ENCODE measurements at places on chromosomes 12 and 14.

DNA sequence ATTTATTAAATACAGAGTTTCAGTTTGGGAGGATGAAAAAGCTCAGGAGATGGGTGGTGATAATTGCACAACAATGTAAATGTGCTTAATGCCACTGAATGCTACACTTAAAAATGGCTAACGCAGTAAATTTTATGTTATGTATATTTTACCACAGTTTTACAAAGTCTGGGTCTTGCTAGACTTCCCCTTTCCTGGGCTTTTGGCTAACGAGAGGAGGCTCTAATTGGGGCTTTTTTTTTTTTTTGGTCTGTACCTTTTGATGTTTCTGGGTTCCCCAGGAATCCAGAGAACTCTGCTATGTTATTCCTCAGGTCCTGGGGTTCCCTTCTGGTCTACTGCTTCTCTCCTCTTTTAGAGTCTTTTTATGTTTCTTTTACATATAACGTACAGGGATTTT, 355.5 kb downstream of the CACNA1C start:
- DNase-seq = no peak

DNA sequence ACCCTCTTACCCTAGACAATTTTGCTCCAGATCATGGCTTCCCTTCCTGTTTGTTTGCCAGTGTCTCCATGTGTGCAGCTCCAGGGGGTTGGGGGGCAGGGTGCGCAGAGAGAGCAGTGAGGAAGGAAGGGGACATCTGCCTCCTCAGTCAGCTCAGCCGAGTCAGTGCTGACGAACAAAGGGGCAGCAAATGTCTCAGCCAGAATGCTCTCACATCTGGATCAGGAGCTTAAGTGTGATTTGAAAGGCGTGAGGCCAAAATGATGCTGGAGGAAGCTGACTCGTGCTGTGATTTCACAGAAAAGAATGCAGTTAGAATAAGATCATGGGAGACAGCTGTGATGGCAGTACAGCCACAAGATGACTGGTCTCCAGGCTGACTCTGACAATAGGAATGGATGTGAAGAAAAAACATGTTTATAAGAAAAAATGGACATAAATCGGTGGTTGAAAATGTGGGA, 27.1 kb upstream of the CDK17 start:
- no peak for DNase-seq

- DNase-seq = no peak
These were observed 14.3 kb upstream of the PTGER2 start for GRCh38 chr14:52299692-52300278.

- no peak for DNase-seq
These were observed 35.0 kb downstream of the ADGRD1 start for GRCh38 chr12:130988751-130989150.

DNA sequence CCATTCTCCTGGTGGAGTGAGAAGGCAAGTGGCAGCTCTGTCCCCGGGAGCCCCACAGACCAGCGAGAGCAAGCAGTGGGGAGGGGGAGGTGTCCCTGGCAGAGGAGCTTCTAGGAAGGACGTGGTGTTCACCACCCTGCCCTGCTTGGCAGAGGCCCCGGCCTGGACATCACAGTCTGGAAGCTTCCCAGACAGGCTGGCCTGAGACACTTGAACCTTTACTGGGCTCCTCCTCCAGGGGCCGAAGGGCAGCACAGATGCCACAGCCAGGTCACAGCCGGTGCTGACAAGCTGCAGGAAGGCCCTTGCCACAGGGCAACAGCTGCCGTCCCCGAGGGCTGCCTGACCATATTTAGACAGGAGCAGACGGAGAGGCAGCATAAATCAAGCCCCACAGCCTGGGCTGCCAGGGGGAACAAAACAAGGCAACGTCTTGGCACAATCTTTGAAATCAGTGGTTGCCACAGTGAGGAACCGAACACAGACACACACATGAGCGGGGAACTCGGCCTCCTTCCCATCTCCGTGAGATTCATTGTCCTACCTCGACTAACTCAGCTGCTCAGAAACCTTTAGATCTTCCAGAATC, 28.5 kb downstream of the PRIMA1 start:
- DNase-seq = no peak

GRCh38 chr12:113642672-113643071, 171.0 kb upstream of the LHX5 start:
- DNase-seq = no peak

GRCh38 chr14:30882431-30882830, 8.1 kb downstream of the COCH start:
- DNase-seq = no peak

- DNase-seq = no peak
These were observed 10.6 kb upstream of the MLXIP start for GRCh38 chr12:122067966-122068365.

GRCh38 chr12:96121271-96121711, 72.9 kb upstream of the ELK3 start:
- DNase-seq = no peak

- no peak for DNase-seq
These were observed 75.6 kb upstream of the SLC24A4 start for GRCh38 chr14:92247341-92247740.

DNA sequence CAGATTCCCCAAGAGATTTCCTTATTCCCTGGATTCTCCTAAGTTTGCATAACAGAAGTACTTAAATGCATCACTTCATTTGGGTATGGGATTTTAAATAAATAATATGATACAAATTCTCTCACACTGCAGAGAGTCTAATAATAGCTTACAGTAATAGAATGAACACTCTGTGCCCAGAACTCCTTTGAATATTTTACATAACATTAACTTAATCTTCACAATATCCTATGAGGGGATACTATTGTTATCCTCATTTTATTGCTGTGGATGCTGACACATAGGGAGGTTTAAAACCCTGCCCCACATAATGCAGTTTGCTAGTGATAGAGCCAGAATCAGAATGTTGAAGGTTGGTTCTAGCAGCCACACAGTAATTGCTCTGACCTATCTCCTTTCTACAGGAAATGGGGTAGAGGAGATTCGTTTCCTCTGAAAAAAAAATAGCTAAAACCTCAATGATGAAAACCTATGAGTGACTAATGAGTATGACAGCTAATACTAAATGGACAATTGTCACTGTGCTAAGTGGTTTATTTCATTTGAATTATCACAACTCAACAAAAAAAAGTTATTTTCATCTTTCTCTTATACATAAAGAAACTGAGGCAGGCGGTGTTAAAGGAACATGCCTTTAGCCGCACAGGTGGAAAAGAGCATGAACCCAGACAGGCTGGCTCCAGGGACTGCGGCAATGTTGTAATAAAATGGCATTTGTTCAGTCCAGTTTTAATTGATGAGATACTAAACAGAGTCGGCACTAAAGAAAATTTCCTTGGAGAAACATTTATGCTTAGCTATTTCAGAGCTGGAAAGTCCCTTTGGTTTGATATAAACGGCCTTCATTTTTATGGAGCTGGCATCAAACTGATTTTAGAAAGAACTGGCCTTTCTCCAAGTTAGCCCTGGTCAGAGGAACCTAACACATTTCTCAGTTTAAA, 880.9 kb downstream of the NRXN3 start:
- no peak for DNase-seq

DNA sequence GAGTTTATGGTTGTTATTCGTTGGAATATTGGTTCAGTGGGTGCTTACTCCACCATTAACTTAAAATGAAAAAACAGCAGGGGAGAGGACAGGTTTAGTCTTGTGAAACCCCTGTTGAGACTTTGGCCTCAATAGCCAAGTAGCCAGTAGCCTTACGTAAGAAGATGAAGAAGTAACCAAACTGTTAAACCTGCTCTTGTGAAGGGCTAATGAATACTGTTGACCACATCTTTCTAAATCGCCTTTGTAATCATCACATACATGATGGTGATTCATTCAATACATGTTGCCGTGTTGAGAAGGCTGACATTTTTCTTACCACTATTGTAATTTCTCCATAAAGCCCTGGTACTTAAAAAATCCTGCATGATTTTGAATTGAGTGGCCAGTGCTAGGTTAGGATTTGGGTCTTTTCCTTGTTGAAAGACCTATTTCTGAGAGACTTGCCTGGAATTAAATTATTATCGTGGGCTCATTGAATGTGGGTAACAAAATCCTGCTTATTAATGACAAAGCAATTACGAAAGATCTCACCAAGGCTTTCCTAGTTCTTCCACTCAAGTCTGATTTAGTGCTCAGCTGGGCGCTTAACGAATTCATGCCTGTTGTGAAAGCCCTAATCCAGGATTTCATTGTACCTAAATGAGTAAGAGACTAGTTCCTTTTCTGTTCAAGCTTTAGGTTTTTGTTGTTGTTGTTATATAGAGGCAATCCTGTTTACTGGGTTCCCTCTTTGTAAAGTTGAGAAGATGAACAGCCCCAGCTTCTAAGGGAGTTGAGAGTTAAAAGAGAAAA, 333.1 kb downstream of the FUT8 start:
- DNase-seq = no peak

GRCh38 chr12:80178846-80179245, 79.5 kb downstream of the OTOGL start:
- no peak for DNase-seq

- no peak for DNase-seq
These were observed 8.7 kb downstream of the KITLG start for GRCh38 chr12:88571543-88571942.

DNA sequence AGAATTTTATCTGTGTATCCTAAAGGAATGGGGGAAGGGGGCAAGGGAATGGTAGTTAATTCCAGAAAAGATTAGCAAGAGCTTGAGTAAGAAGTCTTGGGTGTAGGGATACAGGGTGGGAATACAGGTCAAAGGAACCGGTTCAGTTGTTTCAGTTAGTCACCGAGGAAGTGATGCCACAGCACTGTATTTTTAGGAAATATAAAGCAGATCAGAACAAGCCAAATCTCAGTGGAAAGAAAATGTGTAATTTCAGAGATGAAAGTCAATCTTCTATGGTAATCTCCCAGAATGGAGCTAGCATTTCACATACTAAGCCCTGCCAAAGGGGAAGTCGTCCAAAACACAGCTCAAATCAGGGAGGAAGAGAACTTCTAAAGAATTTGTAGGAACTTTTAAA, 4.7 kb upstream of the TUBA1C start:
- DNase-seq = no peak

Measured in activated T-helper 1 cell treated with Interleukin-2 at 50 U/mL for 16 hours (primary cell).